ENCODE measurements at places on chromosomes 4 and X.

- no peak for DNase-seq
Measured at GRCh38 chr4:159349332-159349731, 246.5 kb downstream of the RAPGEF2 start.

DNA sequence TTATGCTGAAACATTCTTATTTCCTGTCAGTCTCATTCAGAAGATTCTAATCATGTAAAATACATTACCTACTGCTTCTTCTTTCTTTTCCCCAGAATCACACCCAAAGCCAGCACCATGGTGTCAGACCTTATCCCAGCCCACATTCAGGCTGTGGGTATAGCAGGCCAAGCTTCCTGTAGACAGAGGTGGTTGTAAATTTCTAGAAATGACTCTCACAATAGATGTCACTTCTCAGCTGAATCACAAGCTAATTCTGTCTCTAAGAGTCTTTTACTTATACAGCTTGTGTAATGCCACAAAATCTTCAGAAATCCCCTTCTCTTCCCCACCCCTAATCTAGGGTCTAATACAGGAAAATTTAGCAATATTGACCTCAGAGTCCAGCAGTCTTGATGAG lies 239.6 kb downstream of the PARM1 start:
- DNase-seq: no peak

- no peak for DNase-seq
Measured at GRCh38 chr4:95155759-95156451, 392.9 kb downstream of the UNC5C start.

DNA sequence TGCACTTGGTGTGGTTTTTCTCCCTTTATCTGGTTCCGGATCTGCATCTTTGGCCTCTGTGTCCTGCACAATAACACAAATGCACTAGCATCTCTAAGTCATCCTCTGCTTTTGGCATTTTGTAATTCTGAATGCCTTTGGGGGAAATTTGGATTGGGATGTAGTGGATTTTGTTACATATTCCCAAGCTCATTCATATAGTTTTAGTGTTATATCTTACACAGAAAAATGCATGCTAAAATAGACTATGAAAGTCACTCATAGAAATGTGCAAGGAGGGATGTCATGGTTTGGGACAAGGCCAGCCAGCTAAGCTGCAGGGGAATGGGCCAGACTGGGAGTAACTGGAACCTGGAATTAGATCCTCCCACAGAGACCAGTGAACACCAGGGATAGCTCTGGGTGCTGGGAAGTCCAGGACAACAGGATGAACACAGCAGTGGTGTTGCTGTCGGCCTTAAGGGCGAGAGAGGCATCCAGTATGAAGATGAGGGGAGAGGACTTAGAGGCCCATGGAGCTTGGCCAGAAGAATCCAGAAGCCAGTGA lies 20.1 kb downstream of the ENPP6 start:
- no peak for DNase-seq

GRCh38 chrX:148284056-148284455 lies 216.4 kb upstream of the AFF2 start:
- DNase-seq: no peak

- no peak for DNase-seq
Measured at GRCh38 chr4:82525307-82525911, 36.4 kb downstream of the TMEM150C start.

DNA sequence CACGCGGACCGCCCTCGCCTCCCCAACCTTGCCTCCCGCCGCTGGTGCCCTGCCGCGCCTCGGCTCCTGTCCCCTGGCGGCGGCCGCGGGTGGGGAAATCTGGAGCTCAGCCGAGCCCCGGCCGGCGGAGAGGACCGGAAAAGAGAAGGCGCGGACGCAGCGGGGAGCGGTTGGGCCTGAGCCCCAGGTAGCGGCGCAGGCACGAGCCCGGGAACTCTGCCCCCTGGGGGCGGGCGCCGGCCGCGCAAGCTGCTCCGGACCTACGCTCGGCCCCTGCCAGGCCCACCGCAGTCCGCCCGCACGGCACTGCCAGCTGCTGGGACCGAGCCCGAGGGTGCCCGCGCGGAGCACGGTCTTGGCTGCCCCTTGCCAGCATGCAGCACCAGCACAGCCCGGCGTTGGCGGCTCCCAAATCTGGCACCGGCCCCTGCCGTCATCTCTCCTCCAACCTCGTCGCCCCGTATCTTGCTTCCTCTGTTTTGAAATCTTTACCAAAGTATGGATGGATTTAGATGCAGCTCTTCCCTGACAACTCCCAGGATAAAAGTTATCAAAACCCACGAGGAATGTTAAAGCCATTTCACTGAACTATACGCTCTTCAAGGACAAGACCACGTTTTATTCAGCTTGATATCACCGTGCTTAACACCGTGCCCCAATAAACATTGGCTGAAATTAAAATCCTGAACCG lies at the start of gene PRSS12:
PRSS12 (minus strand) TSS at position 161 of the 691 bp plus-strand sequence. CDS start 283 bp downstream, outside the sequence.
- no peak for DNase-seq

GRCh38 chr4:1571165-1572009 lies 112.7 kb downstream of the FAM53A start:
- DNase-seq: no peak

GRCh38 chr4:186651624-186652023 lies 72.0 kb downstream of the FAT1 start:
- DNase-seq: peak; percentile 52

- no peak for DNase-seq
Measured at GRCh38 chr4:87493115-87493514, 36.1 kb downstream of the SPARCL1 start.

GRCh38 chr4:7753931-7754465 lies 185.7 kb downstream of the AFAP1 start:
- DNase-seq: no peak

DNA sequence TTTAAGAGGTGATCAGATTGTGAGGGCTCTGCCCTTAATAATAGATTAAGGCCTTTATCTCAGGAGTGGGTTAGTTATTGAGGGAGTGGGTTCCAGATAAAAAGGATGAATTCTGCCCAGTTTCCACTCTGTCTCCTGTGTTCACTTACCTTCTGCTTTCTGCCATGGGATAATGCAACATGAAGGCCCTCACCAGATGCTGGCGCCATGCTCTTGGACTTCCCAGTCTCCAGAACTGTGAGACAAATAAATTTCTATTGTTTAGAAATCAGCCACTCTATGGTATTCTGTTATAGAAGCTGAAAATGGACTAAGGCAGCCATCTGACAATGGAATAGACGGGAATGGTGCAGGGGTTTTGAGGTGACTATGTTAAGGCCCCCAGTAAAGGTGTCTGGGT lies 6.9 kb upstream of the RELL1 start:
- no peak for DNase-seq

DNA sequence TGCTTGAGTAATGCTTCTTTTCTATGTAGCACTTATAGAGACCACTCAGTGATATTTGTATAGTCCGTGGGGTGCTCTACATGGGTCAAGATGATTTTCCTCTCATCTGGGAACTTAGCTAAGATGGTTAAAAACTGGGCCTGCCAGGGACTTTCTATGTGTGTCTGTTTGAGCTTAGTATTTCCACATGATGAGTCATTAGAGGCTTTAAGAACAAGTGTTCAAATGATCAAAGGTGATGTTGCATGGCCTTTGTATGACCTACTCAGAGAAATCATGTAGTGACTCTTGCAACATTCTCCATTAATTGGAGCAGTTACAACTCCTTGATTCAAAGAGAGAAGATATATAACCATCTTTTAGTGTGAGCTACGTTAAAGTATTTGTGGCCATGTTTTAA lies 1480.5 kb upstream of the IGFBP7 start:
- no peak for DNase-seq

DNA sequence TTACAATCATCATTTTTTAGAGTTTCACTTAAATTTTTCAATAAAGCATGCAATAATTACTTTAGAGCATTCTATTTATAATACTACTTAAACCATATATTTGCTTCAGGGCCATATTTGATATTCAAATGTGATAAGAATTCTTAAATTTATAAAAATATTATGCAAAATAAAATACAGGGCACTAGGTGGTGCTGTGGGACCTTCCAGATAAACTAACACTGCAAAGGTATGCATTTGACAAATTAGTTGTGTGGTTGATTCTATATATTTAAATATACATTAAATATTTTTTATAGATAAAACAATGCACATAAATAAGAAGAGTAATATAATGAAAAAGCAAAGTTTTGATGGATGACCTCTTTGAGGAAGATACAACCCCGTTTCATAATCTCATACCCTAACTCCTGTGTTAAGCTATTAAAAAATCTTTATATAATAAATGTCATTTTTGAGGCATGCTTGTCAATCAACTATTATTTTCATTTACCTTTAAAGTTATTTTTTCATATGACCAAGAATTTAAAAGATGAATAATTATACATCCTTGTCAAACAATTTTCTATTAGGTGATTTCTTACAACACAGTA lies 128.4 kb downstream of the REELD1 start:
- DNase-seq: no peak

DNA sequence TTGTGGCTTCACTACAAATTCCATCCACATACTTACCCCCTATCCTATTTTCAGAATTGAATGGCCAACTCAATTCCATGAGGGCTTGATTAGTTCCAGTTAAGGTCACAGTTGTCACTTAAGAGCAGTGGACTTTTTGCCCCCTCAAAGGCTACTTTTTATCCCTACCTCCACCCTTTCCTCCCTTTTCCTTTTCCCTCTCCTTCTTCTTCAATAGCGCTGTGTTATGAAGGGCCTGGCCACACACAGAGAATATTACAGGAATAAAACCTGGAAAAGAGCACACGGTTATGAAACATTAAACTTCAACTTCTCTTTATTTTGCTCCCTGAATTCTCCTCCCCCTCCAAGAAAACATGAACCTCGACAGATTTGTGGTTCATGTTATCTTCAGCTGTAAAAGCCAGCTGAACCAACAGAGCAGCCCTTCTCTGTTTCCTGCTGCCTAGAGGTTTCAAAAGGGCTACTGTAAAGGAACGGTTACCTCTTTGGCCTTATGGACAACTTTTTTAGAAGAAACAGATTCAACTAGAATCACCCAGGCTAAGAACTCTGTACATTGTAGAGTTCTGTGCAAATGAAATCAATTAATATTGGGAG lies 87.0 kb upstream of the RPL34 start:
- no peak for DNase-seq

- DNase-seq: no peak
Measured at GRCh38 chr4:100497791-100498190, 20.0 kb downstream of the EMCN start.

GRCh38 chrX:3181846-3182245 lies 140.6 kb downstream of the ARSF start:
- no peak for DNase-seq

- DNase-seq: no peak
Measured at GRCh38 chr4:146525754-146526153, 4.0 kb upstream of the SLC10A7 start.

DNA sequence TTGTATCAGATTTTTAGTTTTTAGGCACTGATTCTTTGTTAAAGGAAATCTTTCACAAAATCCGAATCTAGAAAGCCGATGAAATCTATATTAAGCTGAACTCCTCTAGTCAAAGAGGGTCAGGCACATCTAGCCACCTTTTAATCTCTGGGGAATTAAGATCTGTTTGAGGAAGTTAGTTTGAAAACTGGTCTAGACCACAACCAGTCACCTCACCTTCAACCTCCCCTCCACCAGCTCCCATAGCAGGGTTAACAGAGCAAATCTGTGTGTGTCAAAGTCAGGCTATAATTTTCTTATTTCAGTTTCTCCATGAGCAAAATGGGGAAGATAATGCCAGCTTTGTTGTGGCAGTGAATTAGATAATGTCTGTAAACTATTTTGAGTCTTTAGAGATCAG lies 110.0 kb upstream of the IGFBP7 start:
- DNase-seq: no peak

DNA sequence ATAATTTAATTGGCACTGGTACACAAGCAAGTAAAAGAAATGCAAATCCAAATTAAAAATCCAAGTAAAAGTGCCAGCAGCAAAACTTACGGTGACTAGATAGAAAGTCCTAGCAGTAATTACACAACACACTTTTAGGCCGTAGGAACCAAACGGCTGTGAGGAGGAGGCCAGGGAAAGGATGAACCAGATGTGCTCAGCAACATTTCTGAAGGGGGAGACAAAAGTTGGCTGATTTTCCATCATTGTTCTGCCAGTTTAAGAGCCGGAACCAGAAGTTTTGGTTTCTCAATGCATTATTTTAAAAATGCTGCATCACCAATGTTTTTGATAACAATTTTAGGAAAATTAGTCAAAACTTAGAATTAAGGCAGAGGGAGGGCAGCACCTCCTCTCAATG lies 68.7 kb upstream of the ENPP6 start:
- no peak for DNase-seq

DNA sequence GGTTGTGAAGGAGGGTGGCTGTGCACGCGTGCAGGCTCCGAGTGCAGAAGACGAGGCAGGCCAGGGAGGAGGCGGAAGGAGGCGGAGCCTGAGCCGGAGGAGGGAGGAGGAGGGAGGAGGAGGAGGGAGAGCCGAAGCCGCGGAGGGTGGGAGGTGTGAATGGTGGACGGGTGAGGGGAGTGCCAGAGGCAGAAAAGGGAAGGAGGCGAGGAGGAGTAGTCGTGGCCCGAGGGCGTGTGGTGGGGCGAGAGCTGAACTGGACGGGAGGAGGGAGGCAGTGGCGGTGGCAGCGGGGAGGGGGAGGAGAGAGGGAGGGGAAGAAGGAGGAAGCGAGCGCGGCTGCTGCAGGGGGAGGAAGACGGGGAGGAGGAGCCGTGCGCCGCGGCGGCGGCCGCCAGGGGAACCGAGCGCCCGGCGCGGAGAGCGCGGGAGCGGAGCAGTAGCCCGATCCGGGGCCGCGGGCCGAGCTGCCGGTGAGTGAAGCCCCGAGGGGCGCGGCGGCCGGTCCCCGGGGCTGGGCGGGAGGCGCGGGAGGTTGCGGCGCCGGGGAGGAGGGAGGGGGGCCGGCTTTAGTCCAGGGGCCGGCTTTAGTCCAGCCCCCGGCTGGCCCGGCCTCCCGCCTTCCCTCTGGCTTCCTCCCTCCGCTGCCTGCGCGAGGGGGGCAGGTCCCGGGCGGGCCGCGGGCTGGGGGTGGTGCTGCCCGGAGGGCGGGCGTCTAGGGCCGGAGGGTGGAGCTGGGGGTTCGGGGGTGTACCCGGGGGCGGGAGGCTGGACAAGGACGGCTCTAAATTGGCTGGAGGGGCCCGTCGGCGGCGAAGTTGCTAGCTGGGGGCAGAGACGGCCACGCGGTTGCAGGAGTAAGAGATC lies at the start of gene TMEM164:
TMEM164 (plus strand) TSS at position 815 of the 867 bp plus-strand sequence. CDS start 661 bp downstream, outside the sequence.
- peak; percentile 18 for DNase-seq

GRCh38 chr4:15893962-15894361 lies 44.6 kb downstream of the FGFBP1 start:
- no peak for DNase-seq

DNA sequence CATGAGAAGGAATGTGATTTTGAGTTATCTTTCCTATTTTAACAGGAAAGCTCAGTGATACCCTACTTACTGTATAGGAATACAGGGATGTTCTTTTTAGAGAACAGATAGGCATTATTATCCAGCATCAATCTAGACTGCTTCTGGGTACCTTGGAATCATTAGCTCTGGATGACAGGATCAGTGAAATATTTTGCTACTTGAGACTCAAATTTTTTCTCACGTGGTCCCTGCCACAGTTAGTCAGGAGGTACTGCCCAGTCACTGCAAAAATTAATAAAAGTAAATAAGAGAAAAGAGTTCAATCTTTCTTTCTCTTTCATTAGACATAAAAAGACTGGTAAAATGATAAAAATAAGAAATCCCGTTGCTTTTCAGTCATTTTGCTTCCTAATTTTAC lies 5.5 kb downstream of the ZNF827 start:
- DNase-seq: no peak

GRCh38 chr4:137905930-137906329 lies 336.2 kb downstream of the SLC7A11 start:
- DNase-seq: no peak

Data from nucleus accumbens (tissue), 56 donors.